A549 treated with RU486 at 1 μM for 4 hours (cell line): ENCODE measurements at places on chromosomes 7 and 10. TPM values are rescaled to one million over a fixed set of nuclear protein-coding genes. Genes with fewer than 3 reads are reported as not detected.

Gene PRSS37
- total RNA-seq: not detected in 5 replicates

Gene CCT6A
- total RNA-seq: 259 to 281 TPM (median 272 TPM) in 5 replicates

Gene KLF14
- 0.05 to 0.06 TPM in 2 of 5 replicates, not detected in the others for total RNA-seq

Gene SPDYE6
- total RNA-seq: not detected in 5 replicates

Gene STEAP4
- 0.03 TPM in 1 of 5 replicates, not detected in the others for total RNA-seq

Gene LDB3
- 0.05 to 0.06 TPM (median 0.05 TPM) in 3 of 5 replicates, not detected in the others for total RNA-seq

Gene KCNH2
- total RNA-seq: 0.29 to 0.61 TPM (median 0.37 TPM) in 5 replicates
